ENCODE measurements at places on chromosomes 5 and 9.

- DNase-seq = no peak
Measured at GRCh38 chr5:5315068-5315980, 107.2 kb upstream of the ICE1 start.

GRCh38 chr5:173855162-173855994, 32.8 kb upstream of the CPEB4 start:
- DNase-seq = no peak

GRCh38 chr9:111871499-111871855, 25.1 kb upstream of the UGCG start:
- no peak for DNase-seq

GRCh38 chr5:68295772-68296171, 80.2 kb downstream of the PIK3R1 start:
- DNase-seq = no peak

DNA sequence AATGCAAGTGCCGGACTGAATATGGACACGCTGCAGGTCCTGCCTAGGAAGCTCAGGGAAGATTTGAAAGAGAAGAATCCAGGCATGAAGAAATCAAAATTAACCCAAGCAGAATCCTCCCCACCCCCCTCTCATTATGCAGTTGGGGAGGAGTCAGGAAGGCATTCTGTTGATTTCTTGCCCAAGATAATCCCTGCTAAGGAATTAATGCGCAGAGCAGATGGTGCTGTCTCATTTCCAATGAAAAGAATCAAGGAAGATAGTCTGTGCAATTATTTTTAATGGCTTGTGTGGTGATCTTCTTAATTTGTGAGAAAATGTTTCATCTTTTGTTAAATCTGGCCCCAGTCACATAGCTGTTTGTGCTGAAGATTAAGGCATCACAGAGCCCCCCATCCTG, 145.0 kb downstream of the ZNF462 start:
- no peak for DNase-seq

DNA sequence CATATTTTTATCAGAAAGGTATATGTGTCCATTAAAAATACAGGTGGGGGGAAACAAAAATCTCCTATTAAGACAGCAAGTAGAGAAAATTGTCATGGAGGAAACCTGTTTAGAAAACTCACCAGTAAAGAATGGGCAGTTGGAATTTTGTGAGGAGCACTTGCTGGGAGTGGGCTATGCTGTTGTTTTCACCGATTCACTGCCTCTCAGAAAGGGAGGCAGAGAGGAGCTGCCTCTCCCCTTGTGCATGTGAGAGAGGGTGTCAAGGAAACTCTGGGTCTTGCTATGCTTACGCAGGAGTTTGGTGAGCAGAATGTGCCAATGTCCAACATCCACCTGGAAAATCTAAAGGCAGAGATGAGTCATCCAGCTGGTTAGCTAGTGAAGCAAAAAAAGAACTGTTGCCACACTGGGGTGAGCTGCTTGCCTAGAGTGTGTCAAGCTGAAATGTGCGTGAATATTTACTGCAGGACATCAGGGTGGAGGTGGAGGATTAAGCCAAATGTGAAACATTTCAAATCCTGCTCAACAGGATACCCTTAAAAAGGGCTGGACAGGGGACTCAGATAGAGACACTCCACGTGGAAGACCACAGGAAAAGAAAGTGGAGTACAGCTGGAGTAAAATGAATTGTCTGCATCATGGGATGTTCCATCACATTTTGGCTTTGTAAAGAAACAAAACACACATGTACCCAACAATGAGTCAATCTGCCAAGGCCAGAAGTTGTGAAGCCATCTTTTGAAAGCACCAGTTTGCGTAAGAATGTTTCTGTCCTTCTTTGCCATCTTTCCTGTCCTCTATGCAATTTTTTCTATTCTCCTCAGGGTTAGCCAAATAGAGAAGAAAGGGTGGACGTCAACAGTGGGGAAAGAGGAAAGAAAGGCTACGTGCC, 449.7 kb upstream of the MPDZ start:
- no peak for DNase-seq

GRCh38 chr5:144547098-144547499, 376.4 kb downstream of the KCTD16 start:
- no peak for DNase-seq

DNA sequence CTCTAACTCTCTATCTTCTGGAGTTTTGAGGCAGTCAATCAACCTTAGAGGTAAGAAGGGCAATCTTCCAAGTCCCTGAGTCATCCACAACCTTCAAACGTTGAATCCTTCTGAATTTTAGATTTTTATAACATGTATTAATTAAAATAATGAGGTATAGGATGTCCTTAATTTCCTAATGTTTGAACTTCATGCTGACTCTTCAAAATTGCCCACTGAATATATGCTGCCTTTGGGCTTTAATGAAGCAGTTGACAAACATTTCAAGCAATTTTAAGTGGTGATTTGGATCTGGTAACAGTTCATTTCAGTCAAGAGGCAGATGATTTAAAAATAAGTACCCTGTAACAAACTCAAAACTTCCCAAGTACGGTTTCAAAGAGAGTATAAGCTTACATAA, 26.0 kb downstream of the ERP44 start:
- DNase-seq = no peak

DNA sequence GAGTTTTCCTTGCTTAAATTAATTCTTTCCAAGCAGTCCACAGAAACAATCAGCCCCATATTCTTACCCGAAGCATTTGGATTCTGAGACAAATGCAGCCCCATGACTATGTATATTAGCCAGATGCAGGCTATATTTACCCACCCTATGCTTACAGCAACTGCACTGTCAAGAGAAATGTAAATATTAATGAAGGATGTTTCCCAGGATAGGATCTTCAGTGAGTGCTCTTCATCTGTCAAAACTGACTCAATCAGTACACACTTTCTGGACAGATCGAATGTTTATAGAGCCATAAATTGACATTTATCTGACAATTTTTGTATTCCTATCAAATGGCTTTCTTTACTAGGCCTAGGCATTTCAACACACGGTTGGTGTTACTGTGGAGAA, 725.3 kb upstream of the SEMA6A start:
- no peak for DNase-seq
